ENCODE measurements at places on chromosomes 5 and 9.
A peak's percentile ranks its signal among the peaks of the same experiment; 100 is the strongest.

GRCh38 chr5:56004874-56005273, 10.1 kb upstream of the IL6ST start:
- H3K4me1 ChIP-seq, result peaks cover 5% of the 10 kb centered on the region
- H3K27ac ChIP-seq, result no peak overlapping the region
- no peak for DNase-seq
- no peaks in the 10 kb centered on the region for H3K27me3 ChIP-seq
- no peaks in the 10 kb centered on the region for H3K36me3 ChIP-seq
- H3K4me3 ChIP-seq, result no peak overlapping the region

DNA sequence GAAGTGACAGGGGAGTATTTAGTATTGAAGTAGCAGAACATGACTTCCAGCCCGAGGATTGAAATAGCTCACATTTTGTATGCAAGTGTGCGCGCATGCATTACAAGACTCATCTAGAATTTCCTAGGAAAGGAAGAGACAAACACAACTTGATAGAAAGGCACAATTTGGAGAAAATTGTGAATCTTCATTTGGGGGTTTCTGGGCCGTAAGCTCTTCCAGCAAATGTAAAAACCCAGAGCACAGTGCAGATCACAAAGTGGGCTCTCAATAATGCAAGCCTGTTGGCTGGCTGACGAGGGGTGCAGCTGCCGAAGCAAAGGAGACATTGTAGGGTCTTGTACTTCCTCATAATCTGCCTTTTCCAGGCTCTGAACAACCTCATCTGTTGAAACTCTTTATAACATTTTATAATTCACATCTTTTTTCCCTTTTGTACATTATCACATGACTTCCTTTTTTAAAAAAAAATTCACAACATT, 109.0 kb downstream of the BAAT start:
- no peaks in the 10 kb centered on the region for H3K4me1 ChIP-seq
- no peaks in the 10 kb centered on the region for H3K27me3 ChIP-seq
- no peaks in the 10 kb centered on the region for H3K36me3 ChIP-seq
- DNase-seq, result no peak

DNA sequence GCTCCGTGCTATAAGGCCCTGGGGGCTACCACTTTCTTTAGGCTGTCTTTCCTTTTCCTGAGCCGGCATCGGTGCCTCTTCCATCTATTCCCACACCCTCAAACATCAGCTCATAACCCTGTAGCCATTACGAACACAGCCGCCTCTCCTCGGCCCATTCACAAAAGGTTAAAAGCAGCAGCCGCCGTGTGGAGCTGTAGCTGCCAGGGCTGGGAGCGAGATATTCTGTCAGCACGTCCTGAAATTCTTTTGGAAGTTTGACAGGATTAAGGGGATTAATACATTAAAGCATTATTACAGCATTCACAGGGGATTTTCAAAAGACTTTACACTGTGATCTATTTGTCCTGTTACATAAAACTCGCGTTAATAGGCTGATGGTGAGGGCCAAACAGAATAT, 428.2 kb downstream of the CDK5RAP2 start:
- no peak overlapping the region for H3K4me3 ChIP-seq
- no peaks in the 10 kb centered on the region for H3K36me3 ChIP-seq
- no peaks in the 10 kb centered on the region for H3K27me3 ChIP-seq
- no peak for DNase-seq
- H3K27ac ChIP-seq, result no peak overlapping the region

- no peaks in the 10 kb centered on the region for H3K4me1 ChIP-seq
- DNase-seq, result no peak
- no peaks in the 10 kb centered on the region for H3K36me3 ChIP-seq
- H3K4me3 ChIP-seq, result no peak overlapping the region
- H3K27ac ChIP-seq, result no peak overlapping the region
Measured at GRCh38 chr5:59763541-59763940, 130.0 kb downstream of the PDE4D start.

DNA sequence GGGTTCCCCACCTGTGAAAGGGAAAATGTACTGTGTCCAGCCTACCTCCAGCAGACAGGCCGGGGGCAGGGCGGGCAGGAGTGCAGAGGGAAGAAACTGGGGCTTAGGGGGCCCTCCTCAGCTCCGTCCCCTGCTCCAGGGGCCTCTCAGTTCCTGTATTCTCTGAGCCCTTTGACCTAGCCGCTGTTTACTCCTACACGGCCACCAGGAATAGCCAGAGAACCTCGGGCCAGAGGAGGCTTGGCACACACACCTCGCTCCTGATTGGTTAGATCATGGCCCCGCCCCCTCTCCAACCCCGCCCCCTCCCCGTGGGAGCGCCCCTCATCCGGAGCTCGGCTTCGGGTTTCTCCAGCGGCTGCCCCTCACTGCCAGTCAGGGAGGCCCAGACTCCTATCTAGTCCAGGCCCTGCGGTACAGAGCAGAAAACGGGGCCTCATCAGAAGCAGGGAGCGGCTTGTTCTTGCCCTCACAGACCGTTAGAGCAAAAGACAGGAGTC, 2.2 kb downstream of the ST6GALNAC6 start:
- no peak overlapping the region for H3K4me3 ChIP-seq
- DNase-seq, result peak; percentile 77
- H3K27me3 ChIP-seq, result no peaks in the 10 kb centered on the region
- H3K4me1 ChIP-seq, result peaks cover 20% of the 10 kb centered on the region
- peaks cover 39% of the 10 kb centered on the region for H3K36me3 ChIP-seq

DNA sequence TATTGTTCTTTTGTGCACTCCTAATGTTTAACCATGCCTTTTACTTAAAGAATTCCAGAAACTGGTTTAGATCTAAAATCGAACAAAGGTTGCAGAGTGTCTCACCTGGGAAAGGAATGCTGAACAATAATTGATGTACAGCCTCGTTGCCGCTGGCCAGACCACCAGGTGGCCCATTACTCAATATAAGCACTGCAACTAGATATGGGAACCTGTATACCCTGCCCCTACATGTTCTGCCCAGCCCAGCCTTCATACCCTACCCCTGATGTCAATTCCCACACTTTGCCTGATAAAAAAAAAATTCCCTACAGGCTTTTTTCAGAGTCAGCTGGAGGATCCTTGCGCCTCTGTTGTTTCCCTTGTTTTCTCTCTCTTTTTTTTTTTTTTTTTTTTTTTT, 13.8 kb downstream of the HINT1 start:
- no peak for DNase-seq
- no peaks in the 10 kb centered on the region for H3K36me3 ChIP-seq
- no peak overlapping the region for H3K4me3 ChIP-seq
- H3K27ac ChIP-seq, result no peak overlapping the region
- no peaks in the 10 kb centered on the region for H3K27me3 ChIP-seq

DNA sequence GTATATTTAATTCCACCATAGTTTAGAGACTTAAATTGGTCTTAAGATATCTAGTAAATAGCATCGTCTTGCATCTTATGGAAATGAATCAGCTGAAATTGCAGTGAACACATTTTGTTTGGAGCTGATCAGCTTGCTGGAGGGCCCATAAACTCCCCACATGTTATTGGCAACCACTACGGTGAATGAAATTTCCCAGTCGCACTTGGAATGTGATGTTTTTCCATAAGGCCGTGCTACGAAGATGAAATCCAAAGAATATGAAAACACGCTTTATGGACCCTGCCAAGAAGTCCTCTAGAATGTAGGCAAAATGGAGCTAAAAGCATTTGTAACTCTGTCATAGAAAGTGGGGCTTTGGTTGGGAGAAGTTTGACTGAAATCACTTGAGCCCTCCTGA, 572.1 kb downstream of the ACTL7B start:
- H3K4me1 ChIP-seq, result no peaks in the 10 kb centered on the region
- no peak overlapping the region for H3K27ac ChIP-seq
- H3K4me3 ChIP-seq, result no peak overlapping the region
- no peak for DNase-seq
- no peaks in the 10 kb centered on the region for H3K27me3 ChIP-seq
- H3K36me3 ChIP-seq, result no peaks in the 10 kb centered on the region

DNA sequence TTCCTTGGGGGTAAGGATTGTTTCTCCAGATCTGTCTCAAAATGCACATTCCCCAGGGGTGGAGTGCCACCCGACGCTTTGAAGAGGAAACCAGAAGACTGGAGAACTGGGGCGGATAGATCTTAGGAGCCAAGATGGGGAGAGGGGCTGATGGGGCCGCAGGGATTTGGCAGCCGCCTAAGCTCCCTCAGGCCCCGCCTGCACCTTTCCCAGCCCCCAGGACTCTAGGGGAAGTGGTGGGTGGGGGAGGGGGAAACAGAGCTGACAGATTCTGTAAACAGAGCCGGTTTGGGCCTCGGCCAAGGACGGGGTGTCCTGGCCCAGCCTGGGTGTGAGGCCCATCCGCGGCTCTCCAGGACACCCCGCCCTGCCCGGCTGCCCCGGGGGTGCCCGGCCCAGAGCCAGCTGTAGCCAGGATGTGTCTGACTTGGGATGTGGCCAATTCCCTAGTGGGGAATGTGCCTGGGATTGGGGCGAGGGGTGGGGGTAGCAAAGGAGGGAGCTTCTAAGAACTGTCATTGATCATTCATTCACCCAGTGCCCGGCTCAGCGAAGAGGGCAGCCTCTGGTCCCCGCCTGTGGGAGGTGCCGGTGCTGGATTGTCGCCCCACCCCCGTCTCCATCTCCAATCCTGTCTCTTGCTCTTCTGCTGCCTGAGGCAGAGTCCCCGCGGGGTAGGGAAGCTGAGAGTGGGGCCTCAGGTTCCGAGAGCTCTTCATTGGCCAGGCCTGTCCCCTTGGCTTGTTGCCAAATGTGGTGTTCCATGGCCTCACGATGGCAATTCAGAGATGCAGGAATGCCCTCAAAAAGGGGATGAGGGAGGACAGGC, 54.8 kb upstream of the CDKN2AIPNL start:
- DNase-seq, result peak; percentile 55
- no peaks in the 10 kb centered on the region for H3K36me3 ChIP-seq
- H3K4me3 ChIP-seq, result peak overlapping the region; percentile 32
- H3K27me3 ChIP-seq, result no peaks in the 10 kb centered on the region

All from IMR-90 (cell line).